ENCODE measurements at places on chromosomes 1 and 21.
A peak's percentile ranks its signal among the peaks of the same experiment; 100 is the strongest.

- DNase-seq: no peak
Measured at GRCh38 chr1:157279138-157279801, 141.1 kb upstream of the ETV3 start.

DNA sequence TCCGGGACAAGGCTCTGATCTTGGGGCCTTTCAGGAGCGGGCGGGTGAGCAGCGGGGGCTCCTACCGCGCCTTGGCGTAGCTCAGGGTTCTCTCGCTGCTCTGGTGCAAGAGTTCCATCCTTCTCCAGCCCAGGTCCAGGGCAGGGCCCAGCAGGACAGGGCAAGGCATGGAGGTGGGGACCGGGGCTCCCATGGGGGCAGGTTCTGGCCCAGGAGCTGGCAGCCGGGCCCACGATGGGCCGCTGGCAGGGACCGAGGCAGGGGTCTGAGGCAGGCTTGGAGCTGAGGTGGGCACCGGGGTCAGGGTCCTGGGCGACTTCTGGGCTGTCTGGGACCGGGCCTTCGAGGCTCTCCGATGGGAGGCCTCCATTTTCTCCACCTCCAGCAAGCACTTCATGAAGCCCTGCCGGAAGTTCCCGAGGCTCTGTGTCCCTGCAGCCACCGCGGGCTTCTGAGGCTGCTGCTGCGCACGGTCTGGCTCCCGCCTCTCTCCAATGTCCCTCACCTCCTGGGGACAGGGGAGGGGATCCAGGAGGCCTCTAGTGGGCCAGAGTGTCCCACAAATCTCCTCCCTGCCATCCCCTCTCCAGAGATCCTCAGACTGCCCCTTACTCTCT is 27.6 kb downstream of the SPATA21 start:
- no peak for DNase-seq

GRCh38 chr1:1960480-1961196 is 41.6 kb upstream of the TMEM52 start:
- no peak for DNase-seq

GRCh38 chr1:201330541-201330940 is 46.9 kb downstream of the TNNT2 start:
- DNase-seq: no peak

GRCh38 chr1:90730243-90731022 is 13.3 kb upstream of the BARHL2 start:
- peak; percentile 34 for DNase-seq

DNA sequence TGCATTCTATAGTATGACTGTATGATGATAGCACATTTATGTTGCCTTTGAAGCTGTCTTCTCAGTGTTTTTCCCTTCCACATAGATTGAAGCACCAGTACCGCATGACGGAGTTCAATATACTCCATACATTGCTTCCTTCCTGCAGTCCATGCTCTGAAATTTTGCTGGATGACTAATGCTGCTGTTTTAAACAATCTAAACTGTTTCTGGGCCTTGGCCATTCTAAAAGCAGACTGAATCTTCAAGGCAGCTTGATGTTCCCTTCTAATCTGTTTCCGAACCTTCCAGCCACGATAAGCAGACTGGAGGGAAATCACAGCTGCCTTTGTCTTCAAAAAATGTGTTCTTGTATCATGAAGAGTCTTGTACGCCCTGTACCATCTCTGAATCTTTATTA is 36.2 kb upstream of the F13B start:
- no peak for DNase-seq

Measured in nephron progenitor cell (in vitro differentiated cells).